ENCODE measurements at places on chromosomes 1 and 21.

- DNase-seq: no peak
These were observed 393.8 kb downstream of the DISC1 start for GRCh38 chr1:232020352-232020751.

DNA sequence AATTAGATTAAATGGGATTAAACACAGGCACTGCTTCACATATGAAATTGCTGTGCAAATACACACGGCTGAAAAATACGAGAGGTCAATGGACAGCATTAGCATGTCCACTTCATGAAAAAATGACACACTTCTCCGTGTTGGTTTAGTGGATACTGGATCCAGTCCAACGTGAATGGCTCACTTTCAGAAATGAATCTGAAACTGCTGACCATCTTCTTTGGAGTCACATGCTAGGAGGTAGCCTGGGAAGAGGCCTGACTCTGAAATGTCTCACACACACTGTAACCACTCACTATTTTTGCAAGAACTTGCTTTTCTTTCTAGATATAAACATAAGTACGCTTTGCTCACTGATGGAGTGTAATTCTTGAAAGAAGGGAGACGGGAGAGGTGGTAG, 127.3 kb downstream of the HLCS start:
- no peak for DNase-seq

DNA sequence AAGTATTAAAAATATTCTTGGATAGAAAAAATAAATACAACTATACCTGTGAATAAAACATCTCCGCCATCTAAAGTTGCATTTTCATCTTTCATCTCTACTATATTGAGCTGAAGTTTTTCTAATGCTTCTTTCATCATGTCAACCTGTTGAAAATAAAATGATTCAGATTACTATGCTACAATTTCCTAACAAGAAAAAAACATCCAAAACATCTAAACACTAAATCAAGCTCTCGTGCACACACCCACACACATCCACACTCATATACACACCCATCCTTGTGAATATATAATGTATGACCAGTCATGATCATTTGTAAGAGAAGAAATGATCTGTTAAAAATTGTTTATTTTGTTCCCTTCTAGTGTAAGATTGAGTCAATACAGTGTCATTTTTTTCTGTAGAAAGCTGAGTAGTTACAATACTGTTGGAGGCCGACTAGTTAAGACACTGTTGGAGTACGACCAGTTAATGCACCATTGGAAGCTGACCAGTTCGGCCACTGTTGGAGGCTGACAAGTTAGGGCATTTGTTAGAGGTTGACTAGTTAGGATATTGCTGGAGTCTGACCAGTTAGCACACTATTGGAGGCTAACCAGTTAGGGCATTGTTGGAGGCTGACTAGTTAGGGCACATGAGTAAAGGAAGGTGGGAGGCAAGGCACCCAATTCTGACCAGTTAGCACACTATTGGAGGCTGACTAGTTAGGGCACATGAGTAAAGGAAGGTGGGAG, 82.4 kb upstream of the BCL10 start:
- DNase-seq: no peak

DNA sequence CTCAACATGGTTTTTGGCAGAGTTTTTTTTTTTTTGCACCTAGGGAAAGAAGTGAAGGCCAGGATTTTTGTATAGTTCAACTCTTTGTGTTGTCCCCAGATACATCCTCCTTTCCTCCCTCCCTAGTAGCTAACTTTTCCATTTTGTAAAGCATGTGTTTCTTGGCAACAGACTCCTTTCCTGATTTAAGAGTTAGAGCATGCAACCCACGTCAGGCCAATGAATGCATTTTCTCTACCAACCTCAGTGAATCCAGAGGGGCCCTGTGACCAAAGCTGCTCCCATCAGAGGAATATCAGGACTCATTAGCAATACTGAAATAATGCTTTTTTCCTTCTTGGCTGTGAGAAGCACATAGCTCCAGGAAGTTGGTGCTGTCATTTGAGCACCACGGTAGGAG, 287.2 kb downstream of the LMO4 start:
- peak; percentile 44 for DNase-seq

- no peak for DNase-seq
These were observed 25.9 kb downstream of the PCNX2 start for GRCh38 chr1:233269656-233270055.

DNA sequence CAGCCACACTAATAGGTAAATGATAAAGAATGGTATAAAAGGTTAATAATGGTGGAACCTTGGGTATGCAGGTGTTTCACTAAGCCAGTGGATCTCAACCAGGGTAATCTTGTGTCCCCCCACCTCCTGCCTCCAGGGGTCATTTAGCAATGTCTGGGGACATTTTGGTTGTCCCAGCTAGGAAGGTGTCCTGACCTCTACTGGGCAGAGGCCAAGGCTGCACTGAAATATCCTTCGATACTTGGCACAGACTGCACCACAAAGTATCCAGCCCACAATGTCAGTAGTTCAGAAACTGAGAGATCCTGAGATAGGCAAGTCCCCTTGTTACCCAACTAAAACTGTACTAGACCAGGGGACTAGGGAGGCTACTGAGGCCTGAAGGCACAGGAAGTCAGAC, 113.6 kb upstream of the TIAM1 start:
- no peak for DNase-seq

GRCh38 chr1:29641921-29642320, 405.6 kb downstream of the PTPRU start:
- DNase-seq: no peak

GRCh38 chr1:214364386-214364785, 83.4 kb downstream of the SMYD2 start:
- no peak for DNase-seq

- peak; percentile 44 for DNase-seq
These were observed 81.7 kb upstream of the ATP1B1 start for GRCh38 chr1:169024800-169025271.

DNA sequence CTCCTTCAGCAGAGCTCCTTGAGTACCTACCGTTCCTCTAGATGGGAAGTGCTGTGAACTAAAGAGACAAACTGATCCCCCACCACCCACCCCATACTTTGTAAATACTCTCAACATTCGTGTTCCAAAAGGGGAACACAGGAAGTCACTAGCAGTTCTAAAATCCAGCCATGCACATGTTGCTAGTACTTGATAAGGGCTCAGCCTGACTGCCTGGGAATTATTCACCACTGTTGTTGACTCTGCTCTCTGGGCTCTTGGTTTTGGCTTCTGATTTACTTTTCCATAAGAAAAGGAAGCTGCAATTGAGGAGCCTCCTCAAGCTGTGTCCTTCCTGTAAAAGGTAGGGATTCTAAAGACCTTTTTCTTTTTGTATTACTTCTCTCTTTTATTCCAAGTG, 67.5 kb downstream of the IVNS1ABP start:
- DNase-seq: no peak

GRCh38 chr1:55355549-55355948, 140.4 kb upstream of the USP24 start:
- DNase-seq: no peak

- DNase-seq: no peak
These were observed 38.9 kb downstream of the CCDC18 start for GRCh38 chr1:93219443-93219842.

DNA sequence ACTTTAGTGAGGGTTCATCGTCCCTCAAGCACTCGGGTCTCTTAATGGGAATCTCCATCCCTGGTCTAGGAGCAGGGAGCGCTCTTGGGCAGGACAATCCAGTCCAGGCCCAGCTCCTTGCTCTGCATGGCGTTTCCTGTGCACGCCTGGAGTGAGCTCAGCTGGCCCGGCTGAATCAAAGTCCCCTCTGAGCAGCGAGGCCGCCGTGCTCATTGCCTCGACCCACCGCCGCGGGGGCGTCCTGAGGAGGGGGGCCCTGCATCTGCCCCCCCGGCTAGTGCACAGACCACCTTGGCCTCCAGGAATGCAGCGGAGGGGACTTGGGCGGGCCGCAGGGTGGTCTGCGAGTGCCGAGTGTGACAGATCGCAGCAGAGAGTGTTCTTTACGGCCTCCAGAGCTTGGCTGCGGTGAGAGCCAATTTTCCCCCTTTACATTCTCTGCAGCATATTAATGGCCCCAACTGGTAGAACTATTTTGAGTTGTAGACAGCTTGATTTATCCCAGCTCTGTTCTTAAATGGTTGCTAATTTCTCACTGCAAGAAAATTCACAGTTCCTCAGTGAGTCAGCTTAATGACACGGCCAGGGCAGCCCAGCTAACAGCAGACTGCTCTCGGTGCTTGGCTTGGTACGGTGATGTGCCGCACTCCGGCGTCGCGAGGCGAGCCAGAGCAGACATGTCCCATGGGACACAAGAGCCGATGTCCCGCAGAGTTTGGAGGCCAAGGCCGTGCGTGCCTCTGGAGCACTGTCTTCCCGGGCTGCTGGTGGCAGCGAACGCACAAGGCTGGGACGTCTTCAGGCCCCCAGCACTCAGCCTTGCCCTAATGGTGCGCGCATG, 39.8 kb downstream of the SNAP47 start:
- DNase-seq: no peak

GRCh38 chr1:248625166-248625565, 9.7 kb downstream of the OR2T11 start:
- DNase-seq: no peak

DNA sequence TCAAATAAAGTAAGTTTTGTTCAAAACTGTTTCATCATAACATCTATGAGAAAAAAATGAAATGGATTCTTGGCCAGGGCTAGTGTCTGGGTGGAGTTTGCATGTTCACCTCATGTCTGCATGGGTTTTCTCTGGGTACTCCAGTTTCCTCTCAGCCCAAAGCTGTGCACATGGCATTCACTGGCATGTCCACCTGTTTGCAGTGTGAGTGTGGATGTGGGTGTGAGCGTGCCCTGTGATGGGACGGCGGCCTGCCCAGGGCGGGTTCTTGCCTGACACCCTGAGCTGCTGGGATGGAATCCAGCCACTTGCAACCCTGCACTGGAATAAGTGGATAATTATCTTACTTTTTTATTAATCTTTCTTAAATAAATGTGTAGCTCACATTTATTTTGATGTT, 185.5 kb downstream of the RYR2 start:
- DNase-seq: no peak

DNA sequence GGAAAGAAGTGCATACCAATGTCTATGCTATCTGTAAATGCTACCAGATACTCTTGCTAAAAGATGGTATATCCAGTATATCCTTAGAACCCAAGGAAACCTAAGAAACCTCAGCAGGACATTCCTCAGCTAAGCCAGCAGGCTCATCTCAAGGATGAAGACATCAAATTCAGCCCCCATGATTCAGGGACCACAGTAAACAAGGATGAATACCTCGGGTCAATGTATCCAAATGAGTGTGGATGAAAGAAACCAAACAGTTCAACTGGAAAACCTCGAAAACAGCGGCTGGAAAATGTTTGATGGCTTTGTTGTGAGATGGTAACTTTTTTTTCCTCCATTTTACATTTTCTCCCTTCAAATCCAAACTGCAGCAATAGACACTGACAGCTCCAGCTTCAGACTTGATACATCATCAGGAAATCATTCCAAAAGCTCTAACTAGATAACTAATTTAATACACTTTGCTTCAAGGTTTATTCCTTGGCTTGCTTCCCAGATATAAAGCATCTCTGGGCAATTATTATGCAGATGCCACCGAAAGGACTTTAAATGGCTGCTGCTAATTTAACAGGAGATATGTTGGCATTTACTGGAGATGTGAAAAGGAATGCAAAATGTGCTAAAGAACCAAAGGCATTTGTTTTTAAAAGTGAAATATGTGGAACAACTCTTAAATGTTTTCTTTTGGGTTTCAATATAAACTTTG, 73.6 kb downstream of the SMYD2 start:
- DNase-seq: no peak

GRCh38 chr1:87061742-87062156, 147.3 kb downstream of the HS2ST1 start:
- DNase-seq: no peak

- DNase-seq: no peak
These were observed 271.5 kb upstream of the TMEM51 start for GRCh38 chr1:14881775-14882672.

DNA sequence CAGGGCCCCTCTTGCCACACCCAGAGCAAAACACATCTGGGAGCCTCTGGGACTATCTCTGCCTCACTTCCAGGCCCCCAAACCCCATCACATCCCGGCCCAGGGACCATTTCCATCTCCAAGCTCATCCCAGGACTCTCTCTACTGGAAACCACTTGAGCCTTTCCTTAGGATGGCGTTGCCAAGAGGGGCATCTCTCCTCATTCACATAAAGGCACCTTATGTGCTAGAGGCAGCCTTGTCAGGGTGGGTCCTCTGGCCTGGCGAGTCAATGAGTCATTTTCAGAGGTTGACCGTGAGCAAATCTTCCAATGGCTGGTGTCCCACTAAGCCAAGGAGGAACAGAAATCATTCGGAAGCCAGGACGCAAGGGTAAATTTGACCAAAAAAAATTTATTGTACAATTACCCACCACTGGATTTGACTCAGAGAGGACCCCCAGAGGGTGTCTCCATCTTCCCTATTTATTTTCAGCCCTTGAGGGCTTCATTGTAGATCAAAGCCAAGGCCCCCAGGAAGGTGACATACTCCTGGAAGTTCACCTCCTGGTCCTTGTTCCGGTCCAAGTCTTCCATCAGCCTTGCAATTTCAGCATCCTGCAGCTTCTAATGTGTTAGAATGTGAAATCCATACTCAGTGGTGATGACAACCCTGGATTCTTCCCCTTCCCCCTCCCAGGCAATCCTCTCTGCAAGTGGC, 1.4 kb downstream of the S100A6 start:
- DNase-seq: no peak

DNA sequence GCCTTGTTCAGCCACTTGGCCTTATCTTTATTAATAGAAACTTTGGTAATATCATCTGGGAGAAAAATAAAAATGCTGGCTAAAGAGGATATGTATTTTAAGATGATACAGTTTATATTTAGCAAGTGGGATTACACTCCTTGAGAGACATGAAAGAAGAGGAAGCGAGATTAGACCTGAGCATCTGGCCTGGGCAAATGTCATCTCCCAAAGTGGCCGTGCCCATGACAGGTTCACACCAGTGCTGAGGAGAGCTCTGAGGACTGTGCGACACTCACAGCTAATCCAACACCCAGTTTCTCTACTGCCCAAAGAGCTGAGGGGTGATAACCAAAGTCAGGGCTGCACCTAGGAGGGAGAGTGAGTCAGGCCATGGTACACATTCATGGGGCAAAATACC, 121.7 kb upstream of the DUSP10 start:
- DNase-seq: no peak

GRCh38 chr1:94596260-94596659, 54.7 kb upstream of the F3 start:
- no peak for DNase-seq

- DNase-seq: no peak
These were observed 1519.1 kb downstream of the BRINP3 start for GRCh38 chr1:188958461-188959115.

DNA sequence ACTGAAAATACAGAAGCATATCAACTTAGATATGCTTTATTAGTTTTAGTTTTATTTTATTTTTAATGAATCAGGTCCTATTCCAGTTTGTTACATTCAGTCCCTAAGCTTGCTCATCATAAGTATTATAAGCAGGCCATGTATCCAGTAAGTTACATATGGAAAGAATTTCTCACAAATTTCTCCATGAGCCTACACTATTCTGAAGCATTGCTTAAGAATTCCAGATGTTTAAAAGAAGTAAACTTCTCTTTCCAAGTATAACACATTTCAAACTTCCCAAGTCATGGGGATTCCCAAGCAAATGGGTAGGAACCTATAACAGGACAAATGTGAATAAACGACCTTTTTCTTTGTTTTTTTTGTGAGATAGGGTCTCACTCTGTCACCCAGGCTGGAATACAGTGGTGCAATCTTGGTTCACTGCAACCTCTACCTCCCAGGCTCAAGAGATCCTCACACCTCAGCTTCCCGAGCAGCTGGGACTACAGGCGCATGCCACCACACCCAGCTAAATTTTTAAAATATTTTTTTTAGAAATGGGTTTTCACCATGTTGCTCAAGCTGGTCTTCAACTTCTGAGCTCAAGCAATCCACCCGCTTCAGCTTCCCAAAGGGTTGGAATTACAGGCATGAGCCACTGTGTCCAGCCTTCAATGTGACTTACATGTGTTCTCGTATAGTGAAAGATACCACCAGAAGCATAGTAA, 39.0 kb downstream of the ST7L start:
- no peak for DNase-seq

Data from kidney (tissue), 22 donors.